ENCODE measurements at places on chromosomes 1 and 21. TPM values are rescaled to one million over a fixed set of nuclear protein-coding genes. Genes with fewer than 3 reads are reported as not detected.

C21orf58 gene
- total RNA-seq = 13.4 TPM

LCE1D gene
- total RNA-seq = not detected

MAST2 gene
- total RNA-seq = 43.5 TPM

GRCh38 chr1:78651241-78651640 is 1.6 kb downstream of the IFI44 start:
- no peak for ATAC-seq

GRCh38 chr1:207518608-207519236 is 22.8 kb downstream of the CR1 start:
- no peak for ATAC-seq

DNA sequence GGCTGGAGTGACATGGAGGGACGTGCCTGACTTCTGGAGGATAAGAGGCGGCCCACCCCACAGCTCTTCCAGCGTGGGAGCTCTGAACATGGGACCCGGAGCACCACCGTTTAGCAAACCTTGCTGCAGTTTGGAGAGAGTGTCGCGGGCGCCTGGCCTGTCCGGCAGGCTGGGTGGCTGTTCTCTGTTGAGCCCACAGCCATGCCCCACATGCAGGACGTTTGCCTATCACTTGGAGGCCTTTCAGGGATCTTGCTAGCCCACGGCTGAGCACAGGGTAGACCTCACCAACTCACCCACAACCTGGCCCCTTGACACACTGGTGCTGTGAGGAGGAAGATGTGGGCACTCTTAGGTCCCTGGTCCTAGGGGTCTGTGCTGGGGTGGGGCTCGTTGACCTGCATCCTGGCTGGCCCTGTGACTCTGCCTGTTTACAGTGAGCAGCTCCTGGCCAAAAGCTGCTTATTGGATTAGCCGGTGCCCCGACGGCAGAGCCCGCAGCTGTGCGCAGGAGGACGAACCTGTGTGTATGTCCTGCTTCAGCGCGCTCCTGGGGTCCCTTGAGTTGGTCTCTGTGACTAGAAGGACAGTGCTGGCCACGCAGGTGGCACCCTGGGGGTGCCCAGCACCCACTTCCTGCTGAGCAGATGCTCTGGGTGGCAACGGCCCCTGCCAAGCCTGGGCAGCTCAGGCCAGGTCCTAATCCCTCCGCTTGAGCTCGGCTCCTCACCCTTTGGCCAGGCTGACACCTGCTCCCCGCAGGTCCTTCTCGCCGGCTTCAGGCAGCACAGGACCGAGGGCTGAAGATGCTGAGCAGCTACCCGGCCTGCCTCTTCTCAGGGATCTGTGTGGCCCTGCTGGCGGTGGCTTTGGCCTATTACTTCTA is 72.4 kb upstream of the TRAPPC10 start:
- ATAC-seq = no peak

- peak; percentile 15 for ATAC-seq
Measured at GRCh38 chr1:5734414-5734813, 257.8 kb downstream of the NPHP4 start.

DNA sequence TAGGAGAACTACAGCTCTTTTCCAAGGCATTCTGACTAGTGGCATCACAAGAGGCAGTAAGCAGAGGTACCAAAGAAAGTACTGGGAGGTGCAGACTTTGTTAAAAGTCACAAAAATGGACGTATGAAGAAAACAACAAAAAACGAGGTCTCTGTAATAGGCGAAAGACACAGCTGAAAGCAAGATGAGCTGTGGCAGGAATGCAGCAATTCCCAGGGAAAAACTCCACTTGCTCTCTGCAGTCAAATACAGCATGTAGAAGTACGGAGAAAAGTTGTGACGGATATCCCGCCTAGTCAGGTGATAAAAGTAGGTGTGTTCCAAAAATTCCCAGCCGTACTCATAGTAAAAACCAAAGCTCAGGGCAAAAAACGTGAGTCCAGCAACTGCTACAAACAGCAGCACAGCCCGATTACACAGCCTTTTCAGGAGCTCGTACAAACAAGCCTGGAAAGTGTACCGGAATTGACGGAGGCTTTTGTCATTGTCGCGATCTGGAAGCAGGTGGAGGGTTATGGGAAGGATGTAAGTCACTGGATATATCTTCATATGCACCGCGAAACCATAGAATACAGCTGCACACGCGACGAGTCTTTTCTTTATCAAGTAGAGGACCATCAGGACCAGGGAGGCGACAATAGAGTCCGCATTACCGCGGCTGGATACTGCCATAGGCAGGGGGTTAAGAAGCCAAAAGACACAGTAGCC is 979 bp downstream of the PIGM start:
- peak; percentile 10 for ATAC-seq
